Cortex of kidney (tissue), 1 donor: ENCODE measurements at places on chromosomes 6 and 20.

DNA sequence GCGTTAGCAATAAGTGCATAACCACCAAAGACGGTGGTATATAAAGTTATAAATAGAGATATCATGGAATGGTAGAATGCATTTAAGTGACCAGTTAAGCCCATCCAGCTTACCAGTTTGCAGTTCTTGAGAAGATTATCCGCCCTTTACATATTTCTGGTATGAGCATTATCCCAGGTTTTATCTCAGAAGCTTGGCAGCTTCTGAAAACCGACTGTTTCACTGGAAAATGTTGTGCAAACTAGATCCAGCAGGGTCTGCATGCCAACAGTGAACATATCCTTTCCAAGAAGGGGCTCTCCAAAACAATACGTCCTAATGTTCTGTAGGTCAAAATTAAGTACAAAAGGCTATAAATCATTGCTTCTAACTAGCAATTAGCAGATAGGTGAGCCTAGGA, 29.5 kb upstream of the SHLD1 start:
- DNase-seq, result no peak

DNA sequence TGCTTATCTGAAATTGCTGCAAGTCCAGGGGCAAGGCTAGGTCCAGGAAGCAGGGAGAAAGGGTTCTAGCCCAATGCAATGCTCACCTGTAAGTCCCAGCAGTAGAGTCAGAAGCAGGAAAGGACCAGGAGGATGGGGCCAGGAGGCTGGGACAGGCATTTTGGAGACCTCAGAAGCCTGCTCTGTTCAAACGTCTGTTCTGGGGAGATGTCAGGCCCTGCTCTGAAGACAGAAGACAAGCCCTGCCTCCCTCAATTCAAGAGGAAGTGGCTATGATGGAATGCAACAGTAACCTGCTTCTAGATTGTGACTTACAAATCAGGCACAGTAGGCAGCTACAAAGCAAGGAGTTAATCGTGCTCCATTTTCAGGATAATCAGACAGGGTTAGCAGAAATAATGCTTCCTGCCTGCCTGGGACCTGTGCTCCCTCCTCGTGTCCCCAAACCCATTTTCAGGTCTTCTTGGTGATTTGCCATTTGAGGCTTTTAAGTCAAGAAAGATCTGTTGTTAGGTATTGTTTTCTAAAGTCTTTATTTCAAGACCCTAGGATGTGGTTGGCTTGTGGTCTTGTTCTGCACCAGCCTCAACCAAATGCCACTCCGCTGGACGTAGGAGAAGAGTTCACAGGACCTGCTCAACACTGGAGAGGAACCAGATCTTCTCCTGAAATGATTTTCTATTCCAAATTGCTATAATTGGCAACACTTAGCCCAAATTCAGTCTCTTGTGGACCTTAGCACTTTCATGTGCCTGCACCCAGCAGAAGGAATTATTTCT, at the start of gene SIRPG:
SIRPG (minus strand) TSS at position 224 of the 779 bp plus-strand sequence; CDS start at position 159, 65 bp downstream.
- DNase-seq, result no peak

DNA sequence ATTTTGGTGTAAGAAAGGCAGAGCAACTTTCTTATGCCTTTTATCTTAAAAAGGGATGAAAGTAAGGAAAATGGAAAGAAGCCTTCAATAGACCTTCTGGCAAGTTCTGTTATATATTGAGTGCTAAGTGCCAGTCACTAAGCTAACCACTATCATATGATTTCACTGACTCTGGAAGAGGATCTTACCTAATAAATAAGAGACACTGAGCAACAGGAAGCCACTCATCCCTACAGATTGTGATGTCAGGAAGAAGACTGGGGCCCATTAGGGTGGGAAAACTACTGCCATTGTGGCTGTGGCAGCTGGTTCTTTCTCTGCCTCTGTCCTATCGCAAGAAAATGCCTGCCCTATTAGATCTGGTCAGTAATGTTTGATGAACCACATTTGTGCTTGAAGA, 89.6 kb downstream of the AIG1 start:
- no peak for DNase-seq

GRCh38 chr6:143542888-143543287, 31.4 kb upstream of the FUCA2 start:
- DNase-seq, result no peak

- DNase-seq, result no peak
Observed at GRCh38 chr20:45354423-45355208, 6.4 kb upstream of the SDC4 start.

DNA sequence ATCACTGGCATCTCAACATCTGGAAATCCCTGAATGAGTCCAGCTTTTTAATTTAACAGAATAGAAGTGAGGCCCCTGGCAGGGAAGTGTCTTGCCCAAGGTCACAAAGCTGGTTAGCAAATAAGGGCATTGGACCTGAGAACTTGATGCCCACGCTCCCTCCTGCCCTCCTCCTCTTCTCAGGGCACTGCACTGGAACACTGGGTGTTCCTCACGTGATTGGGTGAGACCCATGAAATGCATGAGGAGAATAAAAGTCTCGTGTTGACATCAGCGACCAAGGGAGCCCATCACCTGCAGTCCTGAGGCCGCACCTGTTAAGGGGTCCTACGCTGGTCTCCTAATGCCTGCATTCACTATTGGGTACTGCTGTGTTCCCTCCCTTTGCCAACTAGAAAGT, 7.4 kb downstream of the FAM50B start:
- DNase-seq, result no peak

DNA sequence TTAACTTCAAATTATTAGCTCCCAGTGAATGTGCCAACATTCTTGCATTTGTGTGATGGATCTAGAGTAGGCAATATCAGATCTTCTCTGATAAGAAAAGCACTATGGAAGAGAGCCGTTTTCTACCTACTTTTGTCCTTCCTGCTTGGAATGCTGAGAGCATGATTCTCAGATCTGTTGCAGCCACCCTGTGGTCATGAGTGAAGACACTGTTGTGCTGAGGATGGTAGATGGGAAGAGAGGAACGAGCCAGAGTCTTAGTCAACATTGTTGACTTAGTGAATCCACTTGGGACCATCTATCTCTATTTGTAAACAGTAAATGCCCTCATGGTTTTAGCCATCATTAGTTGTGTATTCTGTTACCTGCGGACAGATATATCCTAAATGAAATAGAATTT, 202.6 kb downstream of the CD109 start:
- no peak for DNase-seq

GRCh38 chr6:34515473-34516387, 40.4 kb downstream of the SPDEF start:
- DNase-seq, result no peak

DNA sequence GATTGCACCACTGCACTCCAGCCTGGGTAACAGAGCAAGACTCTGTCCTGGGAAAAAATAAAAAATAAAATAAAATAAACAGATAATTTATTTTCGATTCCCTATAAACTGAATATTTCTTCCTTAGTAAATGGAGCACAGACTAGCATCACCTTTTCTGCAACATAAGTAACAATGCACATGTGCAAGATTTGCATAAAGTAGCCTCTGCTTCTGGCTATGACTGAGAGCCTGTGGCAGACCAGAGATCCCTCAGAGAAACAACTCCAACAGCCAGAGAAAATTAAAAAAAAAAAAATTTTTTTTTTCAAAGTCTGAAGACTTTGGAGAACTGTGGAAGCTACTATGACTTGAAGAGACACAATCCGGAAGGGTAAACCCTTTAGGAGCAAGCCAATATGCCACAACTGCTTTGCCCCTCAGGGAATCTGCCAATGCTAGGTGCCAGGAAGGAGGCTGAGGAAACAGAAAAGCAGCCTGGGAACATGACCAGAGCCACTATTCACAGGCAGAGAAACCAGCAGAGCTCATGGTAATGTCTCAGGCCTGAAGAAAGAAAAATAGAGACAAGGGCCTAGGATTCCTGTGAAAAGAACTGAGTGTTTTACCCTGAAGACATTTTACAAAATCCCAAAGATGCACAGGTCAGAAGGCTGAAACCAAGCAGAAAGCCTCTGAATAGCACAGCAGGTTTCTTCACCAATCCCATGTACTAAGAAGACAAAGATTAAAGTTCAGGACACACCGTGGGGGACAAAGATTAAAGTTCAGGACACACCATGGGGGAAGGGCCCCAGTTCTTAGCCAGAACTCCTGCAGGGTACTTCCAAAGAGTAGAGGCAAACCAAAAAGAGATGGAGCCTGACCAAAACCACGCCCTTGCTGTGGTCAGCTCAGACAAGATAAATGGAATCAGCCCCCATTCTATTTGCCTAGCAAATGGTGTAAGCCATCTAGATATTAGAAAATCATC, 25.8 kb downstream of the B4GALT5 start:
- DNase-seq, result no peak

- no peak for DNase-seq
Observed at GRCh38 chr20:1075616-1076015, 42.8 kb upstream of the PSMF1 start.

DNA sequence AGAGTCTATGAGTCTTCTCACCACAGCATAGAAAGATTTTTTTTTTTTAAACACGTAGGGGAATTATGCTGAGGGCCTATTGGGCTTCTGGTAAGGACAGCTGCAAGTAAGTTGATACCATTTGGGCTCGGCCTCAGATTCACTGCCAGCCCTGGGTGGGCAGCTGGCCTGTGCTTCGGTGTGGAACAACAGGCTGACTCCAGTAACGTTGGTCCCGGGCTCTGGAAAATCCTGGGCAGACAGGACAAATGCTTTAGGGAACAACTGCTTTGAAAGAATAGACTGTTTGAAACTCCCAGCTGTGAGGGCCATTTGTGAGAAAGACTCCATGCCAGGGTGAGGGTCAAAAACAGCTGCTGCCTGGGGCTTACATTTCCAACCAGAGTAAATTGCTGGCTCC, 366.5 kb downstream of the QKI start:
- no peak for DNase-seq

GRCh38 chr20:43189554-43190331, at the start of gene PTPRT:
Gene PTPRT, minus strand, starts transcription at chr20:43189906. Its CDS starts 173 bp downstream, at chr20:43189733.
- no peak for DNase-seq
